ENCODE measurements at places on chromosomes 5 and 9. TPM values are rescaled to one million over a fixed set of nuclear protein-coding genes. Genes with fewer than 3 reads are reported as not detected.

IER5L gene
- 2.1 TPM for total RNA-seq

LRRC19 gene
- total RNA-seq = not detected

DOCK8 gene
- 140 TPM for total RNA-seq

PCDHAC2 gene
- total RNA-seq = not detected

FGF18 gene
- 0.13 TPM for total RNA-seq

TPD52L3 gene
- not detected for total RNA-seq

GPR150 gene
- 0.38 TPM for total RNA-seq

TCF7 gene
- 24.4 TPM for total RNA-seq

NFIL3 gene
- 70.1 TPM for total RNA-seq

TRPM6 gene
- 0.02 TPM for total RNA-seq

SLC46A2 gene
- not detected for total RNA-seq

ASPN gene
- not detected for total RNA-seq

SPATA31A1 gene
- total RNA-seq = not detected

ECM2 gene
- total RNA-seq = not detected

SPINK1 gene
- total RNA-seq = not detected

CDH10 gene
- total RNA-seq = not detected

HSPA5 gene
- 238 TPM for total RNA-seq

PSAT1 gene
- total RNA-seq = 160 TPM

SEC24A gene
- 21.8 TPM for total RNA-seq

TEX48 gene
- not detected for total RNA-seq

SLC45A2 gene
- not detected for total RNA-seq

GBA2 gene
- 40.1 TPM for total RNA-seq

LCN6 gene
- total RNA-seq = not detected

CDX1 gene
- not detected for total RNA-seq

PCDHGB3 gene
- total RNA-seq = 0.17 TPM

PHF24 gene
- not detected for total RNA-seq

UBE2QL1 gene
- not detected for total RNA-seq

Measured in activated CD8-positive, alpha-beta memory T cell treated with anti-CD3 and anti-CD28 coated beads for 36 hours (primary cell).